Posterior vena cava (tissue), 2 donors: ENCODE measurements at places on chromosomes 5 and 9. TPM values are rescaled to one million over a fixed set of nuclear protein-coding genes. Genes with fewer than 3 reads are reported as not detected.

Gene PCBD2
- total RNA-seq = 7.4 TPM

DNA sequence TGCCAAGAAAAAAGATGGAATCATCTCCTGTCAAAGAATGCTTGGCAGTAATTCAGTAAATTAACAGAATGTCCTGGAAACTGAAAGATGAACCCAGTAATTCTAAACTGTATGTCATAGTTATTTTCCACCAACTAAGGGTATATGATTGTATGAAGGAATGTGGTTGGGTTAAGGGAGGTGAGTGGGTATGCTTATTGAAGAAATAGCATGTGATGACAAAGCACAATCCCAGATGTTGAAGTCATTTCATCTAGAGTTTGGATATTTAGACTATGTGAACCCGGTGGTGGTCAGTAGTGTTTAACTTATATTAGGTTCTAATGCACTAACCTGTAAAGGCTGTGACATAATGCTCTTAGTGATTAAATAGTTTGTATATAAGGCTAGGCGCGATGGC lies 87.3 kb downstream of the CDKN2A start:
- no peak for DNase-seq

Gene SHC3
- 6.4 TPM for total RNA-seq

GRCh38 chr5:56985936-56986625 lies 34.2 kb upstream of the MIER3 start:
- no peak for DNase-seq

GRCh38 chr5:82586661-82587310 lies 308.6 kb upstream of the RPS23 start:
- DNase-seq = no peak

GRCh38 chr5:126969548-126969947 lies 60.8 kb downstream of the MARCHF3 start:
- no peak for DNase-seq

Gene PCDHAC2
- total RNA-seq = 0.32 TPM

GRCh38 chr9:131731644-131732043 lies 8.2 kb downstream of the RAPGEF1 start:
- no peak for DNase-seq

Gene FSTL4
- 0.46 TPM for total RNA-seq
